ENCODE measurements at places on chromosomes 1 and 21.

- no peak for DNase-seq
These were observed 38.2 kb downstream of the SELENOF start for GRCh38 chr1:86875722-86876121.

GRCh38 chr21:41800425-41801320 lies 33.8 kb upstream of the RIPK4 start:
- DNase-seq, result no peak

GRCh38 chr1:154745750-154746425 lies 124.2 kb downstream of the KCNN3 start:
- no peak for DNase-seq

DNA sequence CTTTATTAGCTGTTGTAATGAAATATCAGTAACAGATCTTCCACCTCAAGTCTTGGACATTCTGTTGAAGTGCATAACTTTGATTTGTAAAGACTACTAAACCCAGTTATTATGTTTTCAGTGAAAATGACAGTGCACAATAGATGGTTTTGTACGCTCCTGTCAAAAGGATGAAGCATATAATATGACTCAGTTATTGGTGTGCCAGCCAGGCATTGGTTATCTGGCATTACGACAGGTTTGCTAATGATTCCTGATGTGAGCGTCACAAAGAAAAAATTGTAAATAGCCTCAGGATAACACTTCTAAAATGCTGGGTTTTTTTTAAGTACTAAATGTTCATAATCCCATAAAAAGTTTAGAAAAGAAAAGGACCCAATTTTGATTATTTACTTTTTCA lies 147.9 kb downstream of the MAGI3 start:
- peak; percentile 23 for DNase-seq

GRCh38 chr21:26118938-26119540 lies 51.5 kb downstream of the APP start:
- DNase-seq, result no peak

- no peak for DNase-seq
These were observed 22.4 kb upstream of the NPPB start for GRCh38 chr1:11880911-11881748.

DNA sequence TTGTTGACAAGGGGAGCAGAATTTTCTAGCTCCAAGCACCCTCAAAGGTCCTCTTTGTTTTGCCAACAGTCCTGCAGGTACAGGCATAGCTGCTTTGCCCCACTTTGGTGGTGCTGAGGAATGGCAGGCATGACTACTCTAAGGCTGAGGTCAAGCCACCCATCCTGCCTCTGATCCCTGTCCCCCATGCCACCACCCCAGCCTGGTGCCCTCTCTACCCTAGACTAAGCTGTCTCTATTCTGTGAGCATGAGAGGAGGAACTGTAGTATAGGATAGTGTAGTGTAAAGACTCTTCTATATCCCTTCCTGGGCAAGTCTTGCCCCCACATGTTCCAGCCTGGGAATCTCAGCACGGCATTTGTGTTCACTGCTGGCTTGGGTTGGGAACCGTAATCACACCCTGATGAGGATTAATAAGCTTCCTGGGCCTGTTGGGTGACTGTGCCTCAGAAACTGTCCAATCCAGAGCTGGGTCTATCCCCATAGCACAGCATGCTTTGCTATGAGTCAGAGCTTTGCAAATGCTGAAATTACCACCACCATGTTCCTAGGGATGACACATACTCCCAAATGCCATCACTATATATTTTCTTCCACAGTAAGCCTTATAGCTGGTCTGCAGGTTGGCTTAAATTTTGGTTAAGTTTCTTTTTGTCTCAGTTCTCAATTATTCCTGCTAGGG lies 105.7 kb upstream of the PPP2R5A start:
- DNase-seq, result peak; percentile 95

- no peak for DNase-seq
These were observed 241.0 kb downstream of the GPATCH2 start for GRCh38 chr1:217389895-217390294.

DNA sequence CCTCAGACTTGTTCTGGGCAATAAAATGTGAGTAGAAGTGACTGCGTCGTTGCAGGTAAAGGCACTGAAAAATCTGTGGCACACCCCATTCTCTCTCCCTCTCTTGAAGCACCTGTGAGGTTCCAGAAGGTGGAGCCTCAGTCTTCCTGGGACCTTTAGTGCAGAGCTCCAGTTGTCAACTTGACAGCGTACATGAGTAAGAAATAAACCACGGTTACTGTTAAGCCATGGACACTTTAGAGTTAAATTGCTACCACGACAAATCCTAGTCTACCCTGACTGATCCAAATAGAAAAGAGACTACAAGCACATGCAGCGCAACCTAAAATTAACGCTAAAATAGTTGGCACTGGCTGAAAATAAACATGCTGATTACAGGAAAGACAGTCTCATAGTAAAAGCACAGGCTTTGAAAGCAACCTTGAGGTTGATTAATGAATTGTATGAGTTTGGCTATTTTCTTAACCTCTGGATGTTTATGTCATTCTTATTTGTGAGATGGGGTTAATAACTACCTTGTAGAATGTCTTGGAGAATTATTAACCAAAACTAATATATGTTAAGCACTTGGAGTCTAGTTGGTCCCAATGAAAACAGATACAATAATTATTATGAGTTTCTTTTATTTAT lies 93.0 kb upstream of the PLPPR4 start:
- DNase-seq, result no peak
